ENCODE measurements at places on chromosomes 1 and 21.

DNA sequence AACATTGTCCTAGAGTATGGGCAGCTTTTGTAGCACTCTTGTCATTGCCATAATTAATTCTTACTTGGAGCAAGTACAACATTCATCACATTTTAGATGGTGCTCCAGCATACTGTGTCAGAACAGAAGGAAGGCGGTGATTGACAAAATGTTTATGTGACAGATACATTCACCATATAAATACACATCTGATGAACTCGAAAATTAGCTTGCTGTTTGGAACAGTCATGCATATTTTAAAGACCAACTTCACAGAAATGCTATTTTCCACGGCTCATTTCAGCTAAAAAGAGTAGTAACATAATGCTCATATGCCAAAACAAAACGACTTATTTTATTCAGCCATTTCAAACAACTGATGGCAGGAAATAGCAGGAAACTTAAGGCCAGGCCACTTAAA is 302.7 kb downstream of the MRPL39 start:
- DNase-seq: no peak

DNA sequence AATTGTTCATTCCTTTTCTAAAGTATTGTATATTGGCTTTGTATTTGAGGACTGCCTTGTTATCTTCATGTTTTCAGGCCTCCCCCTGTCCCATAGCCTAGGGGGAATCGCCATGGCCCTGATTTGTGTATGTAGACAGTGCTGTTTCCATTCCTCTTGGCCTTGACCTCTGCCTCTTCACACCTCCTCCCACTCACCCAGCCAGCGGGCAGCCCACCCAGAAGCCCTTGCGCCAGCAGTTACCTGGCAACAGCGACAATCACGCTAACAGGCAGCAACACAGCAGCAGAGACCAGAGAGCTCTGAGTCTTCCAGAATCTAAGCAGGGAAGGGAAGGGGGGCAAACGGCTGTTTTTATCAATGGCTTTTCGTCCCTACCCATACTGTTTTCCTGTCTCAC is 50.0 kb upstream of the NPL start:
- no peak for DNase-seq

DNA sequence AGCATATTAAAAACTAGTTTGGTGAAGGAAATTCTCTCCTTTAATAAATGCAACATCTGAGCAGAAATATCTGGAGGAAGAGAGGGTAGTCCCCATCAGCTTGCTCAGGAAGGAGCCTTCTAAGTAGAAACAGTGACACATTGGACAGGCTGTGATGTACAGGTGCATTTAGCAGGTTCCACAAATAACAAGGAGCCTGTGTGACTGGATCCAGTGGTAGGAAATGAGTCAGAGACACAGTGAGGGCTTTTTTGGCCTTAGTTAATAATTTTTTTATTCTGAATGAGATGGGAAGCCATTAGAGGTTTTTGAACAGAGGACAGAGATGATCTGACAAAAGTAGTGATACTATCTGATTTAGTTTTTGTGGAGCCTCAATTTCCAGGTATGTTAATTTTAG is 738.9 kb upstream of the PTBP2 start:
- no peak for DNase-seq

DNA sequence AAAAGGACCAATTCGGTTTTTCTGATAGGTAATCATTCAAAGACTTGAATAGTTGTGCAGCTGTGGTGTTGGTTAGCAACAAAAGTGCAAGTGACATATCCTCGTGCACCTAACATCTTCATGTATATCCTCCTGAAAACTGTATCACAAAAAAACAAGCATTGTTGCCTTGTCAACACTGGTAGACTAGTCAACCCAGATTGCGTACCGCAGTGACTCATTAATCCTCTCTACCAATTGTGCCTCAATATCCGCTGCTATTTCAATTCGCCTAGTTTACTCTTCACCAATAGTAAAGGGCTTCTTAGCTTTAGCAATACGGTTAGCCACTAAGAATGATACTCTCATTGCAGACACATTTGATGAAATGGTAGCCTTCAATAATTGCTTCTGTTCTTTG is 3.5 kb downstream of the HHAT start:
- no peak for DNase-seq

- no peak for DNase-seq
Measured at GRCh38 chr1:115705085-115705951, 63.2 kb downstream of the CASQ2 start.

DNA sequence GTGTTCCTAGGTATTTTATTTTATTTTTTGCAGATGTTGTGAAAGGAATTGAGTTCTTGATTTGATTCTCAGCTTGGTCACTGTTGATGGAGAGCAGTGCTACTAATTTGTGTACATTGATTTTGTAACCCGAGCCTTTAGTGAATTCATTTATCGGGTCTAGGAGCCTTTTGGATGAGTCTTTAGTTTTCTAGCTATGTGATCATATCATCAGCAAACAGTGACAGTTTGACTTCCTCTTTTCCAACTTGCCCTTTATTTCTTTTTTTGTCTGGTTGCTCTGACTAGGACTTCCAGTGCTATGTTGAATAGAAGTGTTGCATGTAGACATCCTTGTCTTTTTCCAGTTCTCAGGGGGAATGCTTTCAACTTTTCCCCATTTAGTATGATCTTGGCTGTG is 138.9 kb downstream of the LHX8 start:
- no peak for DNase-seq

DNA sequence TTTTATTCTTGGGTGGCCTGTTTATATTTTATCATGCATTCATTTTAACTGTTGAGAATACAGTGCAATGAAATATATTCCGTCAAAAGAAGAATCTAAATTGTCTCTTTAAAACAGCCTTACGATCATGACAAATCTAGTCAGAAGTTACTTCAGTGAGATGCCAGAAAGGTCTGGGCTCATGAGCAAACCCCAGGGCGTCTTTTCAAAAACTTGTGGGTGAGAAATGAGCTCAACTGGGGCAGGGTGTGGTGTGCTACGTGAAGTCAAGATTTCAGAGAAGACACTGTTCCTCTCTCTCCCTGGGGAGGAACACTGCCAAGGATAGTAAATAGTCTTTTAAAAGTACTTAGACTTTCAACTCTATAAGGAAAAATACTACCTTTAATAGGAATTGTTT is 13.4 kb upstream of the UAP1 start:
- DNase-seq: no peak

GRCh38 chr1:185038813-185039376 is 6.5 kb upstream of the RNF2 start:
- DNase-seq: no peak

DNA sequence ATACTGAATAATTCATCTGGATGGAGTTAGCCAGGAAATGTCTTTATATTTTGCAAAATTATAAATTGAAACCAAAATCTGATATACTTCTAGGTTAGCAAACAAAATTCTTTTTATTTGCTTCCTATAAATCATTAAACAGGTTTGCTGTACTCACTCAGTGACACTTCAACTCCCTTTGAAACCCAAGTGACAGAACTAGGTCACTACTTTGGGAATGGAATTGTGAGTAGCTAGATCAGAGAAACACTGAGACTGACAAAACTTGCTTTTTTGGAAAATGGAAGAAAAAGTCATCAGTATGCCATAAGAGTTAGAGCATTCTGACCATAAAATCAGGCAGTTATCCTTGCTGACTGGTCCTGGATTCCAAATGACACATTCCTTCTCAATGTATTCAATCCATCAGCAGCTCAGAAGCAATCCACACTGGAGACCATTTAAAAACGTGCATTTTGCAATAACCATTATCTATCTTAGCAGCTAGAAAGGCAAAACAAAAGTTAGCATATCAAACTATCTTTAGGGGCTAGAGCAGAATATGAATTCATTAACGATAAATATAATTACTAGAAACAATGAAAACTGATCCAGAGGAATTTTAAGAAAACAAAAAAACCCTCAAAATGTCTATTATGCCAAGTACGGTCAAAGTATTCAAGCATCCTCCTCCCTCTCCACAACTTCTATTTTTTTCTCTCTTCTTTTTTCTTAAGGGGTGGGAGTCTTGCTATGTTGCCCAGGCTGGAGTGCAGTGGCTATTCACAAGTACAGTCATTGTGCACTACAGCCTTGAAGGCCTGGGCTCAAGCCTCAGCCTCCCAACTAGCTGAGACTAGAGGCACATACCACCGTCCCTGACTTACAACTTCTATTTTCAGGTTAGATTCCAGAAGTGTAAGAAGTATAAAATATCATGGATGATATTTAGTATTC is 60.1 kb downstream of the HNRNPR start:
- no peak for DNase-seq

DNA sequence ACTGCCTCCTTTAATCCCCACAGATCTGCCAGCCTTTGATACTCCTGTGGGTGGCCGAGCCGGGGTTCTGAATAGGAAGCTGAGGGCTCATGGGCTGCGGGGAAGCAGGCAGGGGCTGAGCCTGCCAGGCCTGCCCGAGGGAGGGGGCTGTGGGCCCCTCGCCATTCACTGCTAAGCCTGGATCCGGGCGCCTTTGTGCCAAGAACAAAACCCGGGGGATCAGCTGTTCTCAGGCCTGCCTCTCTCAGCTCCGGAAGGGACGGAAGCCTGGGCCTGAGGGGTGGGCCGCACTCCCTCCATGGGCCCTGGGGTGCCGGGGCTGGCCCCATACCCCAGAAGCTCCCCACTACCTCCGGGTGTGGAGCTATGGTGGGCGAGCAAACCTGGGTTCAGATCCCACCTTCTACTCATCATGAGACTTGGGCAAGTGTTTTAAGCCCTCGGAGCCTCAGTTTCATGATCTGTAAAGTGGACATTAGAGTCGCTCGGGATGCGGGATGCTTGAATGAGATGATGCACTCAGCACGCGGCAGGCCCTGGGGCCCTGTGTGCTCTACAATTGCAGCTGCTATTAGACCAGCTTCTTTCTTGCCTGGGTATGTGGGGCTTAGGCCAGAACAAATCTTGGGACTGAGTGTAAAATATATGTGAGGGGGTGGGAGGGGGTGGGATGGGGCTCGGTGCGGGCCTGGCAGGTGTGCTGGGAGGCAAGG is 19.2 kb upstream of the EPHA2 start:
- no peak for DNase-seq

- DNase-seq: no peak
Measured at GRCh38 chr1:77824694-77825093, 45.2 kb downstream of the MIGA1 start.

GRCh38 chr21:39079617-39080016 is 103.6 kb downstream of the PSMG1 start:
- no peak for DNase-seq

- no peak for DNase-seq
Measured at GRCh38 chr1:151336556-151336955, 9.3 kb upstream of the PI4KB start.

GRCh38 chr21:38354746-38355145 is 98.0 kb downstream of the KCNJ15 start:
- DNase-seq: no peak

DNA sequence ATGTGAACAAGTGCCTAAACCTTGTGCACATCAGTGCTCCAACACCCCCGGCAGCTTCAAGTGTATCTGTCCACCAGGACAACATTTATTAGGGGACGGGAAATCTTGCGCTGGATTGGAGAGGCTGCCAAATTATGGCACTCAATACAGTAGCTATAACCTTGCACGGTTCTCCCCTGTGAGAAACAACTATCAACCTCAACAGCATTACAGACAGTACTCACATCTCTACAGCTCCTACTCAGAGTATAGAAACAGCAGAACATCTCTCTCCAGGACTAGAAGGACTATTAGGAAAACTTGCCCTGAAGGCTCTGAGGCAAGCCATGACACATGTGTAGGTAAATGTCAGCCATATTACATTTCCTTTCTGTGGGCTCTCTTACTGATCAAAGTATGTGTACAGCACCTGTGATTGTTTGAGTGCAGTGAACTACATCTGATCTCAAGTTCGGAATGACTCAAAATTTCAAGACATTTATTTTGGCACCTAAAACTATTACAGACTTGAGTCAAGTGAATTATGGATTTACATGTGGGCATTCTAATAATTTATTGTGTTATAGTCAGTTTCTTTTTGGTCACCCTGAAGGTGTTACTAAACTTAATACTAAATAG is 196.5 kb downstream of the TPR start:
- DNase-seq: no peak

- DNase-seq: no peak
Measured at GRCh38 chr1:216722821-216723220, 408 bp downstream of the ESRRG start.

DNA sequence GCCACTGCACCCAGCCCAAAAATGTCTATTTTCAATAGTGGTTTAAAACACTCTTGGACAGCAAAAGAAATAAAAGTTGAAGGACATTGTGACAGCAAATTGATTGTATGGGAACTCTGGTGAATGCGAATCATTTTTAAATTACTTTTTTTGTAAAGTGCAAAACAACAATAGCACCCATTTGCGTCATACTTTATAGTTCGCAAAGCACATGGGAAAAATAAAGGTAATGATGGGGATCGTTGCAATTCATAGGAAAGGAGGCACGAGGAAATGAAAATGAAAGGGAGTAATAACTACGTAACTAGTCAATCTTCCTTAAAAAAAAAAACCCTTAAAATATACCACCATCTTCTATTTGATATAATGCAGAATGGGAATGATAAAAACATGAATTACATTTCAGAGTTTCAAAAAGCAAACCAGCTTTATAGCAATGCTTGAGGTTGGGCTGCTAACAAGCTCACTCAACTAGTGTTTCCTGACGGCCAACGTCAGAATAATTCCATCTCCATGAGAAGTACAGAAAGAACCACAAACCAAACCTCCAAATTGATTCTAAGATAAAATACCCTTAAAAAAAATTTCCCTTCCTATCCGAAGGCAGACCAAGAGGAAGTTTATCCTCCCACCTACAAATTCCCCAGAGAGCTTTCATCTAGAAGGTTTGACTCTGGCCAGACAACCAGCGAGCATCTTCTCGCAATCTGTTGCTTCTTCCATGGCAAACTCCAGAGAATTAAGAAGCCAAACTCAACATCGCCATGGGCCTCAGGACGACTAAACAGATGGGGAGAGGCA is at the start of gene EDARADD:
Gene EDARADD, plus strand, starts transcription at position 606 of the 801 bp plus-strand sequence. Its CDS starts 159 bp downstream, at position 765.
- no peak for DNase-seq

- DNase-seq: no peak
Measured at GRCh38 chr1:31243501-31244286, 4.0 kb upstream of the NKAIN1 start.

DNA sequence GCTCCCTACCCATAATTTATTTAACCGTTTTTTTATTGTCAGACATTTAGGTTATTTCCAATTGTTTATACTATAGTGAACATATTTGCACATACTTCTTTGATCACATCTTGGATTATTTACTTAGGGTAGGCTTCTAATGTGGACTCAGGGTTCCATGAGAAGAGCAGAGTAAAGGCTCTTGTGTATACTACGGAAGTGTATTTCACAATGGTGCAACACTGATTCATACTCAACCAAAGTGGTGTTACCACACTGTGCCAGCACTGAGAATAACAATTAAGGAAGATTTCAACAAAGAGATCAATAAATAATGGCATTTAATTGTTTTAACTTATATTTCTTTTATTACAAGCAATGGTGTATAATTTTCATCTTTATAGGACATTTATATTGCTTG is 251.2 kb downstream of the ZNF326 start:
- no peak for DNase-seq

GRCh38 chr1:117020526-117021156 is 19.1 kb downstream of the CD101 start:
- no peak for DNase-seq

GRCh38 chr1:156772728-156773497 is 5.6 kb downstream of the PRCC start:
- DNase-seq: peak; percentile 7

GRCh38 chr21:25398630-25399029 is 208.7 kb downstream of the MRPL39 start:
- DNase-seq: no peak

- peak; percentile 59 for DNase-seq
Measured at GRCh38 chr1:59146651-59147358, 150.1 kb upstream of the FGGY start.

GRCh38 chr1:181712711-181713110 is 229.4 kb downstream of the CACNA1E start:
- DNase-seq: no peak

GRCh38 chr1:86618358-86618757 is 71.5 kb downstream of the CLCA4 start:
- DNase-seq: peak; percentile 3
